ENCODE measurements at places on chromosomes 13 and 19.
A peak's percentile ranks its signal among the peaks of the same experiment; 100 is the strongest.

GRCh38 chr13:97505017-97505416 lies 71.0 kb downstream of the RAP2A start:
- 0 out of 2 replicates have a peak, but pooled peaks cover 6% of the 10 kb centered on the region for H3K27me3 ChIP-seq
- H3K27ac ChIP-seq, result no peak overlapping the region
- DNase-seq, result no peak
- no peaks in the 10 kb centered on the region for H3K4me1 ChIP-seq

- no peaks in the 10 kb centered on the region for H3K36me3 ChIP-seq
- DNase-seq, result no peak
- no peaks in the 10 kb centered on the region for H3K27me3 ChIP-seq
- H3K4me1 ChIP-seq, result no peaks in the 10 kb centered on the region
Observed at GRCh38 chr19:40357640-40358039, 9.1 kb downstream of the PLD3 start.

DNA sequence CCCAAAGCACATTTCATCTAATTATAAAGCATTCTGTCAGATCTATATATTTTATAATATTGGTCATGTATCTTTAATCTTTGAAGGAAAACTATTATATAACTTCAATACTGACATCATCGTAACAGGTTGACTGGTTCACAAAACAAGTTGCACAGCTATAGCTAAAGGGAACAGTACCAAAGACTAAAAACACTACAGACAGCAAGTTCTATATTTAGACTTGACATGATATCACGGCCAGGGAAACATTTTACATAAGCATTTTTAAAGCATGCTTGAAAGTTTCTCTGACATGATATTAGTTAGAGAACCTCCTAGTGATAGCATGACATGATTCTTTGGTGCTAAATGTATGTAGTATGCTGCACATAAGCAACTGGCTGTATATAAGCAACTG lies 182.5 kb downstream of the NDFIP2 start:
- H3K27ac ChIP-seq, result no peak overlapping the region
- no peaks in the 10 kb centered on the region for H3K27me3 ChIP-seq
- no peaks in the 10 kb centered on the region for H3K4me1 ChIP-seq
- DNase-seq, result no peak
- H3K36me3 ChIP-seq, result no peaks in the 10 kb centered on the region

GRCh38 chr19:11247391-11247790 lies 8.0 kb downstream of the ANGPTL8 start:
- H3K4me1 ChIP-seq, result peaks cover 4% of the 10 kb centered on the region
- no peaks in the 10 kb centered on the region for H3K27me3 ChIP-seq
- peaks cover 10% of the 10 kb centered on the region for H3K36me3 ChIP-seq
- H3K27ac ChIP-seq, result no peak overlapping the region
- no peak overlapping the region for H3K4me3 ChIP-seq

DNA sequence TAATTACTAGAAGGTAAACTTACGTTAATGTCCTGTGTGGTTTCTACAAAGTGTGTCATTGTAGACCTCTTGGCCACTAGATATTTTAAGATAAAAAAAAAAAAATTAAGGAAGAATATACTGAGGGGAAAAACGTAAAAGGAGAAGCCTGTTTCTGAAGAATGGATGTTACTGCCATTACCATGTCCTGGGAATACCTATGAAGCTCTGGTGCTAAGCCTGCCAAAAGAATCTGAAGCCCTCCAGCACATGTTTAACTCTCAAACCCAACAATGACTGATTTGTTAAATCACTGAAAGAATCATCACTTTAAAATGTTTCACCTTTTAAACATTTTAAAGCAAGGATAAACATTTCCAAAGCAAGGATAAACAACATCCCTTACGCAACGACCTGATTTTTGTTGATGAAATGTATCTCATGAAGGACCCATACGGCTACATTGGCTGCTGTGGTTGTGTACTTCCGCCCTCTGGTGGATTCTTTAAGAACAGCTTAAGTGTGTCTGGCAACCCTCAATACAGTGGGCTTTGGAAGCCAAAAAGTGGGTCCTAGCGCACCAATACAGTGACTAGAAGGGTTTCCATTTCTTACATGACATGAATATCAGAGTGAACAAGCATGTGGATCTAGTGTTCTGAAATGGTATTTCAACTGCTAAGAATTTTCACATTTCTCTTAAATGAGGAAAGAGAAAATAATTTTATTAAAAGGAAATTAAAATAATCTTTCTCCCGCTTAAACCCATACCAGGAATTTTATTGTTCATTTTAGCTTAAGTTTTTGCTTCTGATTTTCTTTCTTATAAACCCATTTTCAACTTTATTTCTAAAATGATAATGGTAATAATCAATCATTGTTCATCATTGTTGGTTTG lies 74.5 kb upstream of the RAP2A start:
- no peaks in the 10 kb centered on the region for H3K4me1 ChIP-seq
- peak overlapping the region; percentile 28 for H3K27ac ChIP-seq
- H3K27me3 ChIP-seq, result no peaks in the 10 kb centered on the region
- no peak overlapping the region for H3K4me3 ChIP-seq
- peaks cover 5% of the 10 kb centered on the region for H3K36me3 ChIP-seq

- H3K4me3 ChIP-seq, result no peak overlapping the region
- H3K36me3 ChIP-seq, result no peaks in the 10 kb centered on the region
- no peaks in the 10 kb centered on the region for H3K4me1 ChIP-seq
Observed at GRCh38 chr19:8138201-8138600, 11.2 kb downstream of the FBN3 start.

DNA sequence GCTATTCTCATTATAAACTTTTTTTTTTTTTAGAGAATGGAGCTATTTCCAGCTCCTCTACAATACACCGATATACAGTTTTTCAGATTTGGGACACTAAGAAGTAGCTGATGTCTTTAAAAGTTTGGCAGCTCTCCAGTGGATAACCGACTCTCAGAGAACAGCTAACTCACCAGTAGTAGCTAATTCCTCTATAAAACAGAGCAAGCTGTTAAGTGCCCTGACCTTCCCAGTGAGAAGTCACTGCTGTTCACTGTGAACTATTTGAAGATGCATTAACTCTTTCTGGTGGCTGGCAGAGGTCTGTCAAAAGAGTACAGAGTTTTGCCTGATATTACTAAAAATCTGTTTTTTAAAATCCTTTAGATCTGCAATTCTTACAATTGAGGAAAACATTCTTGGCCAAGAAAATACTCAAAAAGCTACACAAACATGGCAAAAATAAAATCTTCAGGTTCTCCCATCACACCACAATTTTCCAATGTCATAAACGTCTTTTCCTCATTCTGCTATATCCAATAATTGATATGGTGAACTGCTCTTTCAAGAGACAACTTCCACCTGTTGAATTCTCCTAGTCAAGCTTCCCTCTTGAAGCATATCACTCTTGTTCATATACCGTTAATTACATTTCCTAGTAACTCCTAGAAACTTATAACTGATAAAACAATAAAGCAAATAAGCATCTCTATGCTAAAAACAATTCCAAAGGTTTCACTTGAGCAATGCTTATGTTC lies 44.2 kb downstream of the TBC1D4 start:
- H3K27ac ChIP-seq, result no peak overlapping the region
- H3K36me3 ChIP-seq, result no peaks in the 10 kb centered on the region
- no peaks in the 10 kb centered on the region for H3K27me3 ChIP-seq
- no peak for DNase-seq

- no peak for DNase-seq
- H3K4me3 ChIP-seq, result no peak overlapping the region
- H3K4me1 ChIP-seq, result no peaks in the 10 kb centered on the region
- H3K36me3 ChIP-seq, result no peaks in the 10 kb centered on the region
- H3K27me3 ChIP-seq, result no peaks in the 10 kb centered on the region
Observed at GRCh38 chr13:47463002-47463401, 538.1 kb downstream of the SUCLA2 start.

GRCh38 chr13:39612023-39612637 lies 9.1 kb upstream of the LHFPL6 start:
- no peaks in the 10 kb centered on the region for H3K4me1 ChIP-seq
- DNase-seq, result peak; percentile 46
- no peaks in the 10 kb centered on the region for H3K36me3 ChIP-seq
- no peak overlapping the region for H3K4me3 ChIP-seq
- H3K27ac ChIP-seq, result no peak overlapping the region
- no peaks in the 10 kb centered on the region for H3K27me3 ChIP-seq

DNA sequence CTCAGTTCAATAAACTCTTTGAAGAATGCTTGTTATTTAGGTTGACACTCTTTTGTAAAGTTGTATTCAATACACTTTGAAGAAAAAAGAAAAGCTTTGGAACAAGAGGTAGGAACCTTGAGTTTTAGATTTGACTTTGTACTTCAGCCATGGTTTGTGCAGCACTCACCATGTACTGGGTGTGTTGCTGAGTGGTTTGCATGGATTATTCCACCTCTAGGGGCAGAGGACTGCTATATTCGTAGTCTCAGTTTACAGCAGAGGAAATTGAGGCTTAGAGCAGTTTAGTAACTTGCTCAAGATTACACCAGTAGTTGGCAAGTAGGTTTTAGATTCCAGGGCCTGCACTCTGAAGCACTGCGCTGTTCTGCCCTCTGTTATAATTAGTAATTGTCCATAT lies 68.8 kb downstream of the DNAJC3 start:
- no peak overlapping the region for H3K4me3 ChIP-seq
- no peaks in the 10 kb centered on the region for H3K36me3 ChIP-seq
- no peaks in the 10 kb centered on the region for H3K27me3 ChIP-seq
- DNase-seq, result no peak
- H3K27ac ChIP-seq, result no peak overlapping the region

DNA sequence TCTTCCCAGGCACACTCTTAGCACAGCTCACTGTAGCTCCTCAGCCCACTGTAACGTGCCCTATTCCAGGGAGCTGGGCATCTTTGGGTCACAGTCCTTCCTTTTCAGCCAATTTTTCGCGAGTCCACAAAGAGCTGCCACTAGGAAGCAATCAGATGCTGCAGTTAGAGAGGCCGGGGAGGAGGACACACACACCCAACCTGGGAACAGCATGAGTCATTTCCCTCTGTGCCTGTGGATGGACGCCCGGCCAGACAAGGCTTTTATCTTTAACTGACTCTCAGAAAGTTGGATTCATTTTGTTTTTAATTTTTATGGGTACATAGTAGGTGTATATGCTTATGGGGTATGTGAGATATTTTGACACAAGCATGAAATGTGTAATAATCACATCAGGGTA lies 918.6 kb downstream of the UQCRFS1 start:
- no peak for DNase-seq
- H3K27ac ChIP-seq, result no peak overlapping the region
- H3K4me3 ChIP-seq, result no peak overlapping the region
- H3K4me1 ChIP-seq, result no peaks in the 10 kb centered on the region

DNA sequence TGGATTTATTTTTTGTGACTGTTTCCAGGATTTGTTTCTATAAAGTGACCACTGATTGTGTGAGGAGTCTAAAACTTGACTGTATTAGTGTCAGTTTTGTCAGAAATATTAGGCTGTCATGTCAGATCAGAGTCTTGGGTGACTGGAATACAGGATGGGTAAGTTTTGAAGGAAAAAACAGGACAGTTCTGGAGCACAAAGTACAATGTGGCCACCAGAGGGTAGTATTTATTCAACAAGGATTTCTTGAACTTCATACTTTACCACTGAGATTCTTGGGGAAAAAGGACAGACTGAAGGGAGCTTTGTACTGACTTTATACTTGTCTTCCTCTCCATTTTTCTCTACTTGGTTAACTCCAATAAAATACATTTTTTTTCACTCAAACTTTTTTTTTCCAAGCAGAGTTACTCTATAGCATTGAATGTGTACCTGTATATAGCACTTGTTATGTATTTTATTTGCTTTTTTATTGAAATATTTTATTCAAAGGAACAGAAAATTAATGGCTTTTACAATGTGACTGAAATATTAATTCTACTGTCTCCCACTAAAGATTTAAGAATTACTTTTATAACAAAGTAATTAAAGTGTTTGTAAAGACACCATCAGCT lies 51.1 kb downstream of the LMO7 start:
- no peak overlapping the region for H3K27ac ChIP-seq
- H3K27me3 ChIP-seq, result no peaks in the 10 kb centered on the region
- H3K4me3 ChIP-seq, result no peak overlapping the region
- H3K36me3 ChIP-seq, result no peaks in the 10 kb centered on the region
- peaks cover 8% of the 10 kb centered on the region for H3K4me1 ChIP-seq
- peak; percentile 24 for DNase-seq

DNA sequence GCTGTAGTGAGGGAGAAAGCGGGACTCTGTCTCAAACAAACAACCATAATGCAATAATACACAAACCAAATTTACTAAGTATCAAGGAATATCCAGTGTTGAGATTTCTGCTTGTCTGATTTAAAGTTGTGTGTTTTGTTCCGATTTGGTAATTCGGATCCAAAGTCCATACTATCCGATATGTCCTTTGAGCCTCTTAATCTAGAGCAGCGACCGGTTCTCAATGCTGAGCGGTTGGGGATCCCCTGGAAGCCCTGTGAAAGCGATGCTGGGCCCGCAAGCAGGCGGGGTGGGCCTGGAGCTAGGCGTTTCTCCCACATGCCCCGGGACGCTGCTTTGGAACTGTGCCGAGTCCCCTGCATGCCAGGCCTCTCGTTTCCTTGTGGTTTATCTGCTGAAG lies 20.2 kb downstream of the C19orf44 start:
- no peaks in the 10 kb centered on the region for H3K4me1 ChIP-seq
- peaks cover 39% of the 10 kb centered on the region for H3K36me3 ChIP-seq
- DNase-seq, result no peak
- no peaks in the 10 kb centered on the region for H3K27me3 ChIP-seq

DNA sequence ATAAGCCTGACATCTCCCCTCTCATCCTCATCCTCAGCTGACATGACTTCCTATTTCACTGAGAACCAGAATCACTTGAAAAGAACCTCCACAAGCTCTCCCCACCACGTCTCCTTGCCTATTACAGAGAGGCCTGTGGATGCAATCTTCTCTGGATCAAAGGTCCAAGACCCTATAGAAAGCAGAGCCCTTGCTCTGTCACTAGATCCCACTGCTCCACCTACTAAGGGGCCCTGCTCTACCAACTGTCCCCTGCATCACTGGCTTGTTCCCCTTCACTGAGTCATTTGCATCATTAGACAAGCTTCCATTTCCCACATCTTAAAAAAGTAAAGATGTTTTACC lies 40.8 kb downstream of the RCBTB2 start:
- no peaks in the 10 kb centered on the region for H3K4me1 ChIP-seq
- H3K27ac ChIP-seq, result no peak overlapping the region
- no peak for DNase-seq
- H3K27me3 ChIP-seq, result no peaks in the 10 kb centered on the region
- no peaks in the 10 kb centered on the region for H3K36me3 ChIP-seq

- H3K36me3 ChIP-seq, result no peaks in the 10 kb centered on the region
- H3K27ac ChIP-seq, result no peak overlapping the region
- no peaks in the 10 kb centered on the region for H3K27me3 ChIP-seq
- H3K4me1 ChIP-seq, result no peaks in the 10 kb centered on the region
- no peak overlapping the region for H3K4me3 ChIP-seq
Observed at GRCh38 chr19:56687031-56687430, 15.5 kb upstream of the ZNF835 start.

DNA sequence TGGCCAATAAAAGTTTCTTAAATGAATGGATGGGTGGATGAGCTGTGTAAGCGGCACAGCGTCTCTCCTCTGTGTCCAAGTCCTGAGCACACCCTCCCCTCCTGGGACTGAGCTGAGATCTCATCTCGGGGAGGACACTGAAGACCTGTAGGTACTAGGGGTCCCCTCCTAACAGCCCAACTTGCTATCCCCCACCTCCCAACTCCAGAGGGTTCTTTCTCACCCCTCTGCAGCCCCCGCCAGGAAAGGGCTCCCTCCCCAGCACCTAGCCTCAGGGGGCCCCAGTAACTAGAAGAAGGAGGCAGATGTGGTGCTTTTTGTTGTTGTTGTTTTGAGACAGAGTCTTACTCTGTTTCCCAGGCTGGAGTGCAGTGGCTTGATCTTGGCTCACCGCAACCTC lies 1.1 kb upstream of the NANOS3 start:
- H3K4me3 ChIP-seq, result no peak overlapping the region
- H3K27me3 ChIP-seq, result no peaks in the 10 kb centered on the region
- peaks cover 27% of the 10 kb centered on the region for H3K4me1 ChIP-seq
- no peaks in the 10 kb centered on the region for H3K36me3 ChIP-seq

GRCh38 chr19:42282819-42283187 lies 13.8 kb downstream of the CIC start:
- H3K4me3 ChIP-seq, result peak overlapping the region; percentile 59
- peaks cover 75% of the 10 kb centered on the region for H3K4me1 ChIP-seq
- peak overlapping the region; percentile 94 for H3K27ac ChIP-seq
- DNase-seq, result no peak
- no peaks in the 10 kb centered on the region for H3K27me3 ChIP-seq

Measured in HCT116 (cell line).